Tibial nerve (tissue), 4 donors: ENCODE measurements at places on chromosomes 6 and 20. TPM values are rescaled to one million over a fixed set of nuclear protein-coding genes. Genes with fewer than 3 reads are reported as not detected.

Gene APOM
- 2.0 TPM for total RNA-seq

Gene HCK
- 14.9 TPM for total RNA-seq

Gene UBE2V1
- total RNA-seq: 83.9 TPM

GRCh38 chr20:53445321-53445731 is 148.3 kb downstream of the ZNF217 start:
- no peak for DNase-seq

DNA sequence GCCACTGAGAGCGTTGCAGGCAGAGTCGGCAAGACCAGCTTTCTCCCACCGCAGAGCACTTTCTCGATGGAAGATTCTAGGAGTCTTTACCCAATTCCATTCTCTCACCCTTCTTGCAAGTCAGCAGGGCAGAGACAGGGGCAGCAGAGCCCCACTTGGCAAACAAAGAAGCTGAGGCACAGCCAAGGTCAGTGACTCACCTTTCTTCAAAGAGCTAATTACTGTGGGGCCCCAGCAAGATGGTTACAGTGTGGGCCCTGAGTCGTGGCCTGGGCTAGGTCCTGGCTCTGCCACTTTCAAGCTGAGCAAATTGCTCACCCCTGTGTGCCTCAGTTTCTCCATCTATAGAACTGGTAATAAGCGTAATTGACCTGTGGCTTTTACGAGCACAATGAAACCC is 277.0 kb downstream of the PREX1 start:
- no peak for DNase-seq
